Posterior vena cava (tissue), 2 donors: ENCODE measurements at places on chromosomes 4 and X. TPM values are rescaled to one million over a fixed set of nuclear protein-coding genes. Genes with fewer than 3 reads are reported as not detected.

DNA sequence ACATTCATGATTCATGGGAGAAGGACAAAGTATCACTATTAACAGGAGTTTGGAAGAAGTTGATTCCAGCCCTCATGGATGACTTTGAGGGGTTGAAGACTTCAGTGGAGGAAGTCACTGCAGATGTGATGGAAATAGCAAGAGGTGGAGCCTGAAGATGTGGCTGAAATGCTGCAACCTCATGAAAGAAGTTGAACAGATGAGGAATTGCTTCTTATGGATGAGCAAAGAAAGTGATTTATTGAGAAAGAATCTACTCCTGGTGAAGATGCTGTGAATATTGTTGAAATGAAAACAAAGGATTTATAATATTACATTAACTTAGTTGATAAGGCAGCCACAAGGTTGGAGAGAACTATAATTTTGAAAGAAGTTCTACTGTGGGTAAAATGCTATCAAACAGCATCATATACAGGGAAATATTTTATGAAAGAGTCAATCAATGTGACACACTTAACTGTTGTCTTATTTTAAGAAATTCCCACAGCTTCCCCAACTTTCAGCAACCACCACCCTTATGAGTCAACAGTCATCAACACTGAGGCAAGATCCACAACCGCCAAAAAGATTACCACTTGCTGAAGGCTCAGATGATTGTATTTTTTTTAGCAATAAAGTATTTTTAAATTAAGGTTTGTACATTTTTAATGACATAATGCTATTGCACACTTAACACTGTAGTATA, 302.6 kb downstream of the CBLL2 start:
- DNase-seq: no peak

- no peak for DNase-seq
These were observed 11.7 kb upstream of the REELD1 start for GRCh38 chr4:146202665-146203064.

- DNase-seq: no peak
These were observed 478.0 kb upstream of the CPEB2 start for GRCh38 chr4:14524276-14524675.

DNA sequence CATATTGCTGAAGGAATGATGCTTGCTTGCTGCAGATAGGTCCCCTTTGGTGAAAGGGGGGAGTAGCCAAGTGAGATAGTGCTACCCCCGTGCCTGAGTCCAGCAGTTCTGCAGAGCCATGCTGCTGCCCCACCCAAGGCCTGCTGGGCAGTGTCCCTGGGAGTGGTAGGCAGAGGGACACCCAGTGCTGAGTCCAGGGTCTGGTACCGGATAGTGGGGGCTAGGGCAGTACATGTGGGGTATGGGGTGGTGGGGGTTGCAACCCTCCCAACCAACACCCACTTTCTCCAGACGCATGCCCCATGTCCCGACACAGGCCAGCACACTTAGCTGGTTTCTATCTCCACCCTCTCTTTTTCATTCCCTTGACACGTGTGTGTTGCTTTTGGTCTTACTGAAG, 62.0 kb upstream of the TLR2 start:
- no peak for DNase-seq

DNA sequence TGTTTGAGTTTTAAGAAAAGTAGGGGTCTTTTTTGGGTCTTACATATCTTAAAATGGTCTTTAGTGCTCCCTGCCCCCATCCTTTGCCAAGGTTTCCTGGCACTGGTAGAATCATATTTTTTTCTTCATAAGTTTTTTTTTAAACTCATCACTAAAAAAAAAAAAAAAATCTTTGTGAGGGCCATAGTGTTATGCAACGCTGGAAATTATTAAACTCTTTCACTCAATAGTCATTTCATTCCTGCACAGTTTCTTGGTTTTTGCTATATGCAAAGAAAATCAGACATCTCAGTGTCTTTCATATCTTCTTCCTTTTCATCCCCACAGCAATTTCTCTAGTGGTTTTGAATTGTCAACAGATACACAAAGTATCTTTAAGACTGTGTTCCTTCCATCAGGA, 95.6 kb downstream of the TMA16 start:
- no peak for DNase-seq

- no peak for DNase-seq
These were observed 33.7 kb downstream of the GABRB1 start for GRCh38 chr4:47065051-47065481.

- no peak for DNase-seq
These were observed 191.9 kb upstream of the CXCL13 start for GRCh38 chr4:77413766-77414165.

DNA sequence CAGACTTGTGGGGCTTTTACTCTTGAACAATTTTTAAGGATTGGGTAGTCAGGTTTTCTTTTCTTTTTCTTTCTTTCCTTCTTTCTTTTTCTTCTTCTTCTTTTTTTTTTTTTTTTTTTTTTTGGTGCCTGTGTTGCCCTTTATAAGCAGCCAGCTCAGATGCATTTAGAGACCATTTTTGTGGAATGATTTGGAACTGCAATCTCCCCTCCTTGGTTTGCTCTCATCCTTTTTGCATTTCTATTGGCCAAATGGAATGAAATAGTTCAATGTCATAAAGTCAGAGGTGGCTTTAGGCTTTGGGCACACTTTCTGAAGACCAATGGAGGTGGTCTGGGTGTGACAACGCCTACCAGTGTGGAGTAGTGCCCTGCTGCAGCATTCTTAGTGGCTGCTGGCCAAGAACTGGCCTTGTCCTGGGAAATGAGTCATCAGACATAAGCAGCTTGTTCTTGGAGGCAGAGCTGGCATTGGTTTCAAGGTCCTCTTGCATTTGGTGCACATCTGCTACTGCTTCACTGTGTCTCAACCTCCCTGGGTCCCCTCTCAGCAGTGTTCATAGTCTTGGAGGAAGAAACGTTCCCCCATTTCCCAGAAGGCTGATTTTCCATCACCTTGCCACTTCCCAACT, 84.5 kb downstream of the CT47B1 start:
- peak; percentile 81 for DNase-seq

The PLXNB3 gene
- total RNA-seq: 19.1 TPM

The ADAM29 gene
- total RNA-seq: not detected

The COL4A5 gene
- 31.6 TPM for total RNA-seq

The NEXMIF gene
- 1.8 TPM for total RNA-seq

The NUDT10 gene
- 1.9 TPM for total RNA-seq

The SMIM10 gene
- total RNA-seq: 17.0 TPM
